Mesenteric fat pad (tissue), 1 donor: ENCODE measurements at places on chromosomes 12 and 14. TPM values are rescaled to one million over a fixed set of nuclear protein-coding genes. Genes with fewer than 3 reads are reported as not detected.
A peak's percentile ranks its signal among the peaks of the same experiment; 100 is the strongest.

DNA sequence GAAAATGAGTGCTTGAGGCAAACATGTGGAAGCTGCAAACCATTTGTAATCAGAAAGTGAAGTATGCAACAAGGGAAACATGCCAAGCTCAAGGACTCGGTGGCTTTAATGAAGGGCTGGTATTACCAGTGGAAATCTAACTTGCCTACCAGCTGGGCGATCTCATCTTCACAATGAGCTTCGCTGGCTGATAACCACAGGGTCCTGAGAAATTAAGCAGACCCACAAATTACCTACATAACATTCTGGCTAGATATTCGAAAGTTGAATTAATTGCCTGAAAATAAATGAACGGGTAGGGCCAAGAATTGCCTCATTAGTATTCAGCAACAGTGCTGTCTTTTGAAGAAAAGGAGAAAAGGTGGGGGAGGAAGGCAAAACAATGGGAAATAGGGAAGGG is 439.4 kb downstream of the PDZRN4 start:
- no peak for DNase-seq

DNA sequence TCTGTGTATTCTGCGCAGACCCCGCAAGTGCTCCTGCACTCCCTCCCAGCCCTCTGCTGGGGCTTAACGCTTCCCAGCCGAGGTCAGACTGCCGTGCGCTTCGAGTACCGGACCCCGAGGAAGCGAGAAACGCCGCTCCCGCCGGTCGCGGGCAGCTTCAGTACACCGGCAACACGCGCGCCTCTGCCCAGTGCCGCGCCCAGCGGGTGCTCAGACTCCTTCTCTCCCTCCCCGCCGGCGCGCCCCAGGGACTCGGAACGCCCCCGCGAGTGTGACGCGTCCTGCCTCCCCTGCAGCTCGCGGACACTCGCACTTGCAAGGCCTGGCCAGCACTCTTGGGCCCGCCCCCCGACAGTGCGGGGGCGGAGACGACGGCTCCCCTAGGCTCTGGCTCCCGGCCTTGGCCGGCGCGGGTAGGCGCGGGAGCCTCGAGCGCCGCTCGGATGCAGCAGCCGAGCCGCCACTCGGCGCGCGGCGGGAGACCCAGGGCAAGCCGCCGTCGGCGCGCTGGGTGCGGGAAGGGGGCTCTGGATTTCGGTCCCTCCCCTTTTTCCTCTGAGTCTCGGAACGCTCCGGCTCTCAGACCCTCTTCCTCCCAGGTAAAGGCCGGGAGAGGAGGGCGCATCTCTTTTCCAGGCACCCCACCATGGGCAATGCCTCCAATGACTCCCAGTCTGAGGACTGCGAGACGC is at the start of gene PTGER2:
Gene PTGER2 (plus strand): TSS at position 410 of the 692 bp plus-strand sequence. CDS start 237 bp downstream, at position 647.
- DNase-seq: peak; percentile 97

- DNase-seq: no peak
Measured at GRCh38 chr14:21090940-21091663, 7.4 kb downstream of the ZNF219 start.

DNA sequence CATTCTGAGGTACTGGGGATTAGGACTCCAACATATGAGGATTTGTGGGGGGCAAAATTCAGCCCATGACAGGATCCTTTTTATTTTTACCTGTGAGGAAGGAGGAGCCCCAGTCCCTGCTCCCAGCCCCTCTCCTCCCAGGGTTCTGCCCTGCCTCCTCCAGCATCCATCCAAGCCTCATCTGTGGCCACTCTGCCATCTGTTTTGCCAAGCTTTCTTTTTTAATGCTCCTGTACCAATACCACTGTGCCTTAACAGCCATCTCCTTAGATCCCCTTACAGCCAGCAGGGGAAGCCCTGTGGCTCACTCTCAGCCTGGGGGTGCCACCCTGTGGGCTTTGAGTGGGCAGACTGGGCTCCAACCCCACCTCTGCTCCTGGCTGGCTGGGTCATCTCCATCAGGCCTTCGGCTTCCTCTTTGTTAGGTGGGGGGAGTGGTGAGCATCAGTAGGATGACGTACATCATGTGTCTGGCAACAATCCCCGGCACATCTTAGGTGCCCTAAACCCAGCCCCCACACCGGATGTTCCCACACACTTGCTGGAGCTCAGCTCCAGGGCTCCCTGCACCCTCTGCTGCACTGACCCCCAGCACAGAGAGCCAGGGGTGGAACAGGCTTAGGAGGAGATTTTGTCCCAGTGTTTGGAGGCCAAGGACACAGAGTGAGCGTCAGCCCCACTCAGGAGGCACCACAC is 40.2 kb downstream of the CYP46A1 start:
- peak; percentile 75 for DNase-seq

GRCh38 chr12:29343022-29343799 is 37.8 kb downstream of the ERGIC2 start:
- DNase-seq: no peak

GRCh38 chr12:121800694-121801594 is 2.9 kb upstream of the SETD1B start:
- DNase-seq: peak; percentile 89

GRCh38 chr12:116284396-116284795 is 6.9 kb upstream of the MED13L start:
- no peak for DNase-seq

GRCh38 chr14:65731933-65732506 is 319.5 kb downstream of the FUT8 start:
- no peak for DNase-seq

DNA sequence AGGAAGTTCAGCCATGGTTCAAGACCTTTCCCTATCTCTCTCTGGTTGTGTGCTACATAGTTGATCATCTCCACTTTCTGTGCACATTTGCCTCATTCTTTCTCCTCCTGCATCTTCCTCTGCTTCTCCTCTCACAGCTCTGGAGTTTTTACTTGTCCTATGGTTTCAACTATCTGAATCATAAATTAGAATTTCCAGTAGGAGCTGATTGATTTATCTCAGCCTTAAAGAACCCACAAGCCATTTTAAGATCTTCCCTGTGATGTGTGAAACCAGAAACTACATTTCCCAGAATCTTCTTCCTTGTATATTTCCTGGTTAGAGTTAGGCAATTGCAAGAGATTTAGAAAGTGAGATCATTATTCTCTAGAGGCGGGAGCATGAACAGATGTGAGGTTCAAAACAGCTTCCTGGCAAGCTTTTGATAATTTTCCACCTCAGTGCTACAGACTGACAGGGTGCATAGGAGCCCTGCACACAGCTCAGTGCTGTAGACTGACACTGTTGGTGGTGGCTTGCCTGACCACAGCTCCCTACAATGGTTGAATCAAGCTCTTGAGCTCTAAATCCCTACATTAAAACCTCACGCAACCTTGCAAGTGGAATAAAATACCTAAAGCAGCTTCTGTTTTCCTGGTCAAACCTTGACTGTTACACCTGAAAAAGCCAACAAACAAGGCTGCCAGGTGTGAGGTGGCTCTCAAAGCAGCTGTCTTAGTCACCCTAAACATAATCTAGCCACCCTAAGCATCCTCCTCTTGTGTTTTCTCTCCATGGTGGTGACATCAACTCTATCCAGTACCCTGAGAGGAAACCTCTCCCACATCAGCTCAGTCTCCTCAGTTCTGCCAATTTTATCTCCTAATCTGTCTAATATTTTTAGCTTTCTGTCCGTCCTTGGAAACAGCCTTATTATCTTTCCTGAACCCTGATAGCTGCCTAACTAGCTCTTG is 21.5 kb upstream of the IFNG start:
- no peak for DNase-seq

GRCh38 chr12:55849616-55850343 is 7.0 kb upstream of the MMP19 start:
- DNase-seq: no peak

GRCh38 chr12:90902596-90902995 is 52.4 kb downstream of the CCER1 start:
- DNase-seq: no peak

DNA sequence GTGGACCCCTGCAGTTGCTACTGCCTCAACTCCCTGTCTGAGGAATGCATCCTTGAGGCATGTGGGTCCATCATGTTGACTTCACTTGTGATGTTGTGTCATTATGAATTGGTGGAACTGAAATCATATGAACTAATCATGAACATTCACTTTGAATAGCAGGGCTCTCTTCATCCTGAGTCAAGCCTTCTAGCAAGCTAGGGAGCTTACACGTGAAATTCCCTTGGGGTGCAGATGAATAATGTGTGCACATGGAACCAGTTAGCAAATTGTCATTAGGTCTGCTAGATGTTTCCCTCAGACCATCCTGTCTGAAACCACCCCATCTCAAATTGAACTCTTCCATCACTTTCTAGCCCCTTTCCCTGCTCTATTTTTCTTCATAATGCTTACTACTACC is 3.6 kb downstream of the COQ6 start:
- DNase-seq: no peak

- DNase-seq: no peak
Measured at GRCh38 chr14:69960296-69960695, 81.1 kb downstream of the SMOC1 start.

DNA sequence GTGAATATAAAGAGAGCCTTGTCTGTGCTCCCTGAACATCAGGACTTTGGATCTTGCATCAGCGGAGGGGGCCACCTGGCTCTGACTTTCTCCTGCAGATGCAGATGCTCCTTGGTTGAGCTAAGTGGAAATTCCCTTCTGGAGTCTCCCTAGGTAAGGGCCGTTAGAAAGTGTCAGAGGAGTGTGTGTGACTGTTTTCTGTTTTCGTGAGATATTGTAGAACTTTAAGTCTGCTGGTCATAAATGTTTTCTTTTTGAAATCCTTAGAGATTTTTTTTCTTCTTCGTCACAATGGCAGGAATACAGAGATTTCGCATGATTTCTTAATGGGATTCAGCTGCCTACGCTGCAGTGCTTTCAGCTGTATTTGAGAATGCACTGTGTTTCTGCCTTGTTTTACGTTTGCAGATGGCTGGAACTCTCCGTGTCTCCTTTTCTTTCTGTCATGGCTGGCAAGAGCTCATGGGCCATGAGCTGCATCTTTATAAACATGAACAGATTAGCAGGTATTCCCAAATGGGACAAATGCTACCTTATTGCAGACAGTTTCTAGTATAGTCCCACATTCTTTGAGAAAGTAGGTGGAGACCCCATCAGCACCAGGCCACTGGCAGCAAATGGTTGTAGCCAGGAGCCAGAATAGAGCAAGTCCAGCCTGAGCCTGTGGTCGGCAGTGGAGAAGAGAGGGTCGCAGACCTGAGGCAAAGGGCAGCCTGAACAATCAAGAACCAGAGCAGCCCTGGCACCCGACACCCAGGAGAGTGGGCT is 76.2 kb upstream of the FRMD6 start:
- DNase-seq: no peak

DNA sequence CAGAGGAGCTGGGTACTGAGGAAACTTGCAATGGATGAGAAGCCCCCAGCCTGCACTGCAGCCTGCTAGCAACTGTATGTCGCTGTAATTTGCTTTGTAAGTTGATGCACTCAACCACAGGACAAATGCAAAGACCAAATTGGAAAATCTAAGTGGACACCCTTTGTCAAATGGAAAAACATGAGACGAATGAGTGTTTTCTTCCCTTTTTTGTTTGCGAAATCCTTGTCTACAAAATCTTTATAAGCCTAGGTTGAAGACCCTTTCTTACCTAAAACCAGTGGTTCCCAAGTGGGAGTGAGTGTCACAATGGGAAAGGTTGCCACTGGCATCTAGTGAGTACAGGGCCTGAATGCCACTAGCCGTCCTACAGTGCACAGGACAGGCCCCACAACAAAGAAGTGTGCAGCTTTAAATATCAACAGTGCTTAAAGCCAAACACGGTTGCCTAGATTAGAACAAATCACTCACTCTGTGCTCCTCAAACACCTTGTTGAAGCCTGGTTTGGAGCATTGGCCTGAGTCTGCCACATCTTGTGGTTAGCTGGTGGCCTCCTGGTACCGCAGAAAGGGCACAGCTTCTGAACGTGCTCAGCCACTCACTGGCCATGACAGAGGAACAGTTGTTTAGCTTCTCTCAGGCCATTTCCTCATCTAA is 7.6 kb upstream of the VASH1 start:
- no peak for DNase-seq

- no peak for DNase-seq
Measured at GRCh38 chr12:65389436-65389835, 111.0 kb downstream of the MSRB3 start.

DNA sequence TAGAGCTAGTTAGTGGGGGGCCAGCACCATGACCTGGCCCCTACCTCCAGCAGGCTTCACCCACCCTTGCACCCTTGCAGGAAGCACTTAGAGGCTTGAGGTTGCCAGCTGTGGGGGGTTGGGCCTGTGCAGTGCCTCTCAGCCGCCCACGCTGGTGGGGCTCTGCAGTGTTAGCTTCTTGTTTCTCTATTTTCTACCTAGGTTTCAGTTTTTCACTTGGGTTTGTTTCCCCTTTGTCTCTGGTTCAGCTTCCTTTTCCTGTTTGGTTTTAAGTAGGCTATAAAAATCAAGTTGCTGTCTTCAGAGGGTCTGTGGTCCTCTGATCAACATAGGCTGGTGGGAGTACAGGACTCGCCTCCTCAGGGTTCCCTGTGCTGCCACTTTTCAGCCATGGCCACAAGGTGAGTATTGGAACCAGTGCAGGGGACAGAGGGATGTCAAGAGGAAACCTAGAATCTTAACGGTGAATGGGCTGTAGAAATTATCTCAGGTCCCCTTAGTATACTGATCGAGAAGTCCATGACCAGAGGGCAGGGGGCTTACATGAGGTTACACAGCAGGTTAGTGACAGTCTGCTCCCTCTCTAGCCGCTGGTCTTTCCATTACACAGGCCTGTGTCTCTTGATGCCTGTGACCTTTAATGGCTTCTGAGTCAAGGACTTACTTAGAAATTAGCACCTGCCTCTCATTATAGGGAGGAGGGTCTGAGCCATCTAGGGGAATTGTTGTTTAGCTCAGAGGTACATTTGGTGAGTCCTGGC is at the start of gene EVL:
Gene EVL (plus strand): TSS at position 312 of the 761 bp plus-strand sequence. CDS start 79 bp downstream, at position 391.
- DNase-seq: no peak

DNA sequence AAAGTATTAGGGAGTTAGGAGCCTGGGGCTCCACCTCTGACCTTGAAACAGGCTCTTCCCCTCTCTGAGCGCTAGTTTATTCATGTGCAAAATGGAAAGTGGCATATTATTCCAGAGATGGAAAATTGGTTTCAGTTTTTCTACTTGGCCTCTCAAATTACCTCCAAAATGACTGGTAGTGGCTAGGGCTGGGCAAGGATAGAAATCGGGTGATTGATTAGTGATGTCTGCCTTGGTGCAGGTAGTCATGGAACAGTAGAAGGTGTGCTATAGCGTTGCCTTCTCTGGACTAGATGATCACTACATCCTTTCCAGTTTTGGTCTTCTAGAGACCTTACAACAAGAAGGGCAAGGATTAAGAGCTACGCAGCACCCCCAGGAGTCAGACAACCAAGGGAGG is 8.6 kb upstream of the MSI1 start:
- no peak for DNase-seq

GRCh38 chr14:49203676-49204075 is 382.5 kb downstream of the RPS29 start:
- DNase-seq: no peak

KLRF1 gene
- total RNA-seq: 0.51 TPM

KERA gene
- not detected for total RNA-seq

NGB gene
- total RNA-seq: not detected

CLEC2D gene
- 9.2 TPM for total RNA-seq

LRP1 gene
- total RNA-seq: 954 TPM

VDR gene
- total RNA-seq: 9.8 TPM

CLEC9A gene
- total RNA-seq: not detected

ZFC3H1 gene
- total RNA-seq: 51.5 TPM

MOK gene
- 13.9 TPM for total RNA-seq

HHIPL1 gene
- 3.8 TPM for total RNA-seq

PIANP gene
- total RNA-seq: 0.16 TPM
